Muscle of leg (tissue), 16 donors: ENCODE measurements at places on chromosomes 7 and 10. TPM values are rescaled to one million over a fixed set of nuclear protein-coding genes. Genes with fewer than 3 reads are reported as not detected.

GRCh38 chr10:97499561-97500296, 1.0 kb downstream of the UBTD1 start:
- peak; percentile 72 for DNase-seq

GRCh38 chr10:89632824-89633223, 12.2 kb downstream of the PANK1 start:
- no peak for DNase-seq

DNA sequence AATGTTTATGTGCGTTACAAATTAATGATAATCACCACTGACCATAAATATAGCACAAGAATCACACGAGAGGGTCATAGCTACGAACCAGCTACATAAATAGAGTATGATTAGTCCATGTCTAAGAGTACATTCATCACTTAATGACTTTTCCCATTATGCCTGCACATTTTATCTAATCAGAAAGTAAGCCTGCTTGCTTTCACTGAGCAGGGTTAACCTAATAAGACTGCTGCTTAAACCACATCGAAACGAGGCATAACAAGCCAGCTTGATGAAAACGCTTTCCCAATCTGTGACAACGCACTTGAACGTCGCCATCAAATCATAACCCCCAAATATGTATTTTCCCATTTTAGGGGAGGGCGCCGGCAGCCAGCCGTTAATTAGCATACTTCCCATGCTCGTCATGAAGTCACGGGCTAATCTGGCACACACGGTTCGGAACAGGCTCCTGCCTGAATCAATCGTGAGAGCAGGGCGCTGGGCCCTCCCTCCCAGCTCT, 71.5 kb downstream of the EBF3 start:
- peak; percentile 46 for DNase-seq

- DNase-seq, result peak; percentile 34
Observed at GRCh38 chr7:42573881-42574672, 337.1 kb upstream of the GLI3 start.

DNA sequence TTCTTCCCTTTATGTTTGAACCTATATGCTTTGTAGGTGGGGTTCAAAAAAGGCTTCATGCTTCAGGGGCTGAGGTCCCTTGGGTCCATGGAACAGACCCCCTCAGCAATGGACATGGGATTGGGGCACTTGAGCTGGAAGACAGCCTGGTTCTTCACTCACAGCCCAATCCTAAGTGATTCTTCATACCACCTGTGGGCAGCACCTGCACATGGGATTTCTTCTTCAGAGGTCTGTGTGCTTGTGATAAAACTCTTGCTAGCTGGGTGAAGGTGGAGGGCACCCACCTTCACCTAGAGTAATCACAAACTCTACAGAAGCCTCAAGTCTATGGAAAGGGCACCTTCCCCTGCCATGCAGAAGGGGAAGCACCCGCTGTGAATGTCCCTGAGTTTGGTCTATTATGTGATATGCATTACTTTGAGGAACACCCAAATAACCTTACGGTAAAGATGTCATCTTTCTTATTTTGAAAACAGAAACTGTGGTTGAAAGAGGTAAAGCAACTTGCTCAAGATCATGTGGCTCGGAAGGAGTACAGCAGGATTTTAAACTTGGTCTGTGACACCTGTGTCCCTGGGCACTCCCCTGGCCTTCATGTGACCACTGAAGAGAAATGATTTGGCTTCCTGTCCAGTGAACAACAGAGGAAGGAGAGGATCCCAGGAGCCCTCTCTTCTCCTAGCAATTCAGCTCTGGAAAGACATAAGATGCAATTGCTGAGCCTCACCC, 469.5 kb upstream of the ZMIZ1 start:
- no peak for DNase-seq

DNA sequence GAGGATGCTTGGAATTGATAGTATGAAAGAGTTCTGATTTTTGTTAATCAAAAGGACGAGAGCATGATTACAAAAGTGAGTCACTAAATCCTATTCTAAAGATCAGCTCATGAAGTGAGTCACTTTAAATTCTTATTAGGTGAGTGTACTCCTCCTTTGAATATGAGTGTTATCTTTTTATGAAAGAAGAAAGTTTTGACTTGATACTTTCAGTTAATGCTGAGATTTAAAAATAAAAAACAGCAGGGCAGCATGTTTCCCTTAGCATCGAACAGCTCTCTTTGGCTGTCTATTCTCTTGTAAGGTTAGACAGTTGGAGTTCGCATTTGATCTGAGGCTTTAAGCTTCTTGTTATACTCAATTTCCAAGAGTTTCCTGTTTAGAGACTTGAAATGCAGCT, 222.0 kb downstream of the TWIST1 start:
- no peak for DNase-seq

DNA sequence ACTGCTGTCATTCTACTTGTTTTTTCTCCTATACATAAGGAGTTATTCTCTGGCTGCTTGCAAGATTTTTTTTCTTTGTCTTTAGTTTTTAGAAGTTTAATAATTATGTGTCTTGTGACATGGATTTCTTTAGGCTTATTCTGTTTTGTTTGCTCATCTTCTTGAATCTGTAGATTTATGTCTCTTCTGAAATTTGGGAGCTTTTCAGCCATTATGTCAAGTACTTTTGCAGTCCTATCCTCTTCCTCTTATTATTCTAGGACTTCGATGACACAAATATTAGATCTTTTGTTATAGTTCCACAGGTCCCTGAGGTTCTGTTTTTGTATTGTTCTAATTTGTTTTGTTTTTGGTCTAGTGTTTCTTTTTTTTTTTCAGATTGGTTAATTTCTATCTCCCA, 13.9 kb upstream of the SGPL1 start:
- DNase-seq, result no peak

GRCh38 chr10:84236807-84237198, 4.5 kb downstream of the LRIT1 start:
- no peak for DNase-seq

GRCh38 chr7:45717537-45718235, 143.5 kb downstream of the ADCY1 start:
- no peak for DNase-seq

DNA sequence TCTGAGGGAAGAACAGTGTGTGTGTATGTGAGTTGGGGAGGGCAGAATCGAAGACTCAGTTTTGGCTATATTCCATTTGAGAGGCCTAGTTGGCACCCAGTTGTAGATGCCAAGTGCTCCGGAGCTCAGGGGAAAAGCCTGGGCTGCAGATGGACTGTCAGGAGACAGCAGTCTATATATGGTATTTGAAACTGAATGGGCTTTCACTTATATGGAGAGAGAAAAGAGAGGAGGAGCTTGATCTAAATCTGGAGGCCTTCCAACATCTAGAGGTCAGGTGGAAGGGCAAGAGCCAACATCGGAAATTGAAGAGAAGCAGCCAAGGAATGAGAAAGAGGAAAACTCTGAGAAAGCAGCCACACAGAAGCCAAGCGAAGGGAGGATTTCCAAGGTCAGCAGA, 350.8 kb upstream of the BMPER start:
- peak; percentile 52 for DNase-seq

DNA sequence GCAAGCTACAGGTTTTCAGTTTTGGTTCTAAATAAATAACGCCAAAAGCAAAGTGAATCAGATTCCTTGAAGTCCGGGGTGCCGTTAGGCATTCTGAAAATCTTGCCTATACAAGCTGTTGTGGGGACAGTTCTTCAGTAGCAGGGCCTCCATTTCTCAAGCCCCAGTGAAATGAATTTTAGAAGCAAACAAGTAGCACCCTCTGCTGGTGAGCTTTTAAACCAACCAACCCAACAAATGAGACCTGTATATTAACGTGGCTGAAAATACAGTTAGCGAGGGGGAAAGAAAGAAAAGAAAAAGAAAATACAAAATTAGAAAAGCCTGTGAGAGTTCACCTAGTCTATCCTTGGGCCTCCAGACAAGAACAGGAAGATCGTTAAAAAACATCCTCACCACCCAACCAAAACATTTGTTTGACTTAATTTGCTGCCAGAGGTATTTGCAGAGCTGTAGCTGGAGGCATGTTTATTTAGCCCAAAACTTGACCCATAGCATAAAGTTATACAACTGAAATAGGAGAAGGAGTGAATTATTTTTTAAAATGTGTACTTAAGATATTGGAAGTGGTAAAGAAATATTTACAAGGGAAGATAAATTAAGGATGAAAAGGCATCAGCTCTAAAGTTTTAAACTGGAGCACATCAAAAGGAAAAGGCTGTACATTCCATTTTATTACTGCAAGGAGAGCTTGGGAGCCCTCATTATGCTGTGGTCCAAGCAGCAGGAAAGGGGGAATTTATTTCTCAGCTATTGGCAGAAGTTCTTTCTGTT, 98.9 kb downstream of the DYNC1I1 start:
- DNase-seq, result peak; percentile 36

PLXDC2 gene
- total RNA-seq, result 49.9 TPM

WNT2 gene
- total RNA-seq, result 14.8 TPM

CYP2C19 gene
- total RNA-seq, result not detected
